ENCODE measurements at places on chromosomes 1 and 21.
A peak's percentile ranks its signal among the peaks of the same experiment; 100 is the strongest.

DNA sequence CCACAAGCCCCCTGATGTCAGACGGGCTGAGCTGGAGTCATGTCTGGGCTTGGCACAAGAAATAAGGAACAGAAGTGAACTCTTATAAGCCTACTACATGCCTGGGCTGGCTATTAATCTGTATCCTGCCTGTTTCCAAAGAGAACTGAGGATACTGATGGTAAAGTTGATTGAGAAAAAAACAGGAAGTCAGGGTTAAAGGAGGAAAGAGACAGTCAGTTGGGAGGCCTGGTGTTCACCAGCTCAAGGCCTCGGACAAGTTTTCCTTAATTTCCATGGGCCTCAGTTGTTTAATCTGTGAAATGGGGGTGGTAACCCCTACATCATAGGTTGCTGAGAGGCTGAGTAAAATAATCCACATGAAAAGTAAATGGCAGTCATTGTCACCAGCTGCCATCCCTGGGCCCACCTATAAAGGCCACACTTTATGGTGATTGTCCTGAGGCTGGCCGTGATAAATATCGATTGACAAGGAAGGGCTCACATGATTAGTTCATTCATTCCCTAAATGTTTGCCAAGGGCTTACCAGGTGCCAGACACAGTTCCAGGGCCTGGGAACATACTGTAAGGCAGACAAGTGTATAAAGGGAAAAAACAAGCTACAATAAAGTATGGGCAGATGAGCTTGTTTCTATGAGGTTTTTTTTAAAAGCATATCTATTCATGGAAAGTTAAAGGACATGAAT, 2.8 kb downstream of the ALDH4A1 start:
- DNase-seq = no peak

- no peak for DNase-seq
Measured at GRCh38 chr1:94395231-94395630, 23.0 kb upstream of the ABCD3 start.

- DNase-seq = no peak
Measured at GRCh38 chr1:41791667-41792484, 126.8 kb downstream of the HIVEP3 start.

DNA sequence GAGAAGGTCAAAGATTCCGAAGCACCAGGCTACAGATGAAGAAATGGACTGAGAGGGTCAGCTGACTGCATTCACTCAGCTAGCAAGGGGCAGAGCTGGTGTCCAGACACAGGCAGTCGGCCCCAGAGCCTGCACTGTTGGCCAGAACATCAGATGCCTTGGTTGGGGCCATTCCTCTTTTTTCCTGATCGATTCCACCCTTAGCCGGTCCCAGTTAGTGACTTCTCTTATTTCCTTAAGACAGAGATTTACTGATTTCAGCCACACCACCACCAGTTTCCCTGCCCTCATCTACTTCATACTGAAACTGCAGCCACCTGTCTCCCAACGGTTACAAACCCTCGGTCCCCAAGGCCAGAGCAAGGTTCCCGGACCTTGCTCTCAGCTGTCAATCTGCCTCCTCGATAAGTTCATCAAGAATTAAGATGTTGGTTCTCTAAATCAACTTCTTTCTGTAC, 11.5 kb downstream of the CD58 start:
- DNase-seq = no peak

DNA sequence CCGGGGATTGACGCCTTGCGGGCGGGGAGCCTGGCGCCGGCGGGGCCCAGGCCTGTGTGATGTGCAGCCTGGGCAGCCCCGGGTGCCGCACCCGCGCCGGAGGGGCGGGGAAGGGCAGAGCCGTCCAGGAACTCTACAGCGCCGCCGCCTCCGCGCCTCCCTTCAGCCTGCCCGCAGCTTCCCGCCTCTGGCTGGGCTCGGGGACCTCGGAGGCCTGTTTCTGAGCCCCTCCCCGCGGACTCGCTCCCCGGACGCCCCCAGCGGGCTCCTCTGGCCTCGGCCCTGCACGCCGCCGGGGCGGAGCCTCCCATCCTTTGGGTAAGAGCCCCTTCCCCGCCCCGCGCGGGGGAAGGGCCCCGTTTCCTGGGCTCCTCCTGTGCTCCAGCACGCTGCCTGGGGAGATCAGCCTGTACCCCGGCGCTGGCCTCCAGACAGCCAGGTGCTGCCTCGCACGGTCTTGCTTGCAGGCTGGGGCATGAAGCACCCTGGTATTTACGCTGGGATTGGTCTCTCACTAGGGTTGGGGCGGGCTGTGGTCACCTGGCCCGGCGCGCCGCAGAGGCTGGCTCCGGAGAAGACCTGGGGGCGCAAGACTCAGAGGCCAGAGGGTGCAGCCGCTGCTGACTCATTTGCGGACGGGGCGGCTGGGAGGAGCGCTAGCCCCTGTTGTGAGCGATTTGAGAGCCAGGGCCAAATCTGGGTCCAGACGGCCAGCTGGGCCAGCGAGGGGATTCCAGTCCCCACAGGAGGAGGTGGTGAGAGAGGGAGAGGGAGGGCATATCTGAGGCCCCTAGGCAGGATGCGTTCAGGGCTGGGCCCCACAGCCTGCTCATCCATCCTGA, 5.7 kb upstream of the ACOT11 start:
- DNase-seq = peak; percentile 7

DNA sequence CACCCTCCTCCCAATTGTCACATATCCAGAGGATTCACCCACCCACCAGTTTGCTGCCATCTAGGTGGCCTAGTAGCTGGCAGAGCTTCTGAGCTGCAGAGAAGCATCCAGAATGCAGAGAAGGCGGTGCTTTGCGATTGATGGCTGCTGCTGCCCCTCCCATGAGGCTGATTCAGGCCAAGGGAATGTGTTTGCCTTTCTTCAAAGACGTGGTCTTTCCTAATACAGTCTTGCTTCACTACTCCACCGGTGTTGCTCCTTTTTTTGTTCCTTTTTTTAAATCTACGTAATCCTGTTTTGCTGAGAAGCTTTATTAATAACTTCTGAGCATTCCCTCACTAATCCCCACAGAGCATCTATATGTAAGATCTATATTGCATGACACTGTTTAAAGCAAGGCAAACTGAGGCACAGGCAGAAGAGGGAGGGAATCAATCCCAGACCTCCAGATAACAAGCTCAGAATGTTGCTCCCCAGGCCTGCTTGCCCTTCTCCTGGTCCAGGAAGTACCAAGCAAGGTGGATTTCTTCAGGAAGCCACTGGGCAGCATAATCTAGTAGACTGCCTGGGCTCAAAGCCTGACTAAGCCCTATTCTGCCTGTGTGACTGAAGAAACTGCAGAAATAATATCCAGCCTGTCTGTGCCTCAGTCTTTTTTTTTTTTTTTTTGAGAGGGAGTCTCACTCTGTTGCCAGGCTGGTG, 275.5 kb upstream of the FMN2 start:
- DNase-seq = no peak

DNA sequence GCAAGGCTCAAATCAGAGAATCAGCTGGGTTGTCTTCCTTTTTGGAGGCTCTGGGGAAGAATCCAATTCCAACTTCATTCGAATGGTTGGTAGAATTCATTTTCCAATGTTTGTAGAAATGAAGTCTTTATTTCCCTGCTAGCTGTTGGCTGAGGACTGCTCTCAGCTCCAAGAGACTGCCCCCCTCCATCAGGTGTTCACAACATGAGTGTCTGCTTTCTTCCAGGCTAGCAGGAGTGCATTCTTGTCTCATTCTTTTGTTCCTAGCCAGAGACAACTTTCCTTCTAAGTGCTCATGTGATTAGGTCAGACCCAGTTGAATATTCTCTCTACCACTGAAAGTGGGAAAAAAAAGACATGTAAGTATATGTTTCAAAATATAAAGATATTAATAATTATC, 95.2 kb downstream of the HLX start:
- no peak for DNase-seq

- DNase-seq = no peak
Measured at GRCh38 chr1:177274687-177275211, 104.0 kb downstream of the BRINP2 start.

DNA sequence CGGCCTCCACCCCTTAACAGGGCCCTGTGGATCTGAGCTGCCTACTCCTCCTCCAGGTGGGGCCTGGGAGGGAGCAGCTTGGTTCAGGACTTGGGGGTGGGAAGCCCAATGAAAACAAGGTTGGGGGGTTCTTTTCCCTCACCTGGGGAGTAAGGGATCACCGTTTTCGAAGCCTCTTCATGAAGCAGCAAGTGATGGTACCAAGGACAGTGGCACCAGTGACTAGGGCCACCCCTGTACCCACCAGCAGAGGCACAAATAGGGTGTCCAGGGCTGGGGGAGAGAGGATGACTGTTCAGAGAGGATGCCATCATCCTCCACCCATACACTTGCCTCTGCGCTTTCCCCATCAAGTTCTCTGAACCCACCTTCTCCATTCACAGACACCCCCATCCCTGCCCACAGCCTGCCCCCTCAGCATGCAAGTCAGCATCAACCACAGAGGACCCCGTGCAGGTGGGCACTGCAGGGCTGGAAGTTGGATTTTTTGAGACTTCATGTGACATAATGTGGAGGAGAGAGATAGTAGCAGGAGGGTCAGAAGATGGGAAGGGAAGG, 6.7 kb downstream of the IGSF8 start:
- no peak for DNase-seq

GRCh38 chr1:84928979-84929378, 36.0 kb upstream of the LPAR3 start:
- DNase-seq = no peak

DNA sequence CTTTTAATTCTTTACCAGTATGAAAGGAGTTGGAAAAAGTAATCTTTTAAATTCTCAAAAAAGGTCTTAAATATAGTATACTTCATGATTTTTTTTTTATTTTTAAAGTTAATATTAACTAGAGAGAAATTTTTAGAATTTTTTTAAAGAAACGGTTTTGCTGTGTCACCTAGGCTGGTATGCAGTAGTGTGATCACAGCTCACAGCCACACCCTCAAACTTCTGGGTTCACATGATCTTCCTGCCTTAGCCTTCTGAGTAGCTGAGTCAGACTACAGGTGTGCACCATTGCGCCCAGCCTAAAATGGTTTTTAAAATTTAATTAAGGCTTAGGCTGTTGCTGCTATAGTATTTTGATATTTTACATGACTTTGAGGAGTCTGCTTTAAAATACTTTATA, 52.4 kb downstream of the TLCD4 start:
- no peak for DNase-seq

DNA sequence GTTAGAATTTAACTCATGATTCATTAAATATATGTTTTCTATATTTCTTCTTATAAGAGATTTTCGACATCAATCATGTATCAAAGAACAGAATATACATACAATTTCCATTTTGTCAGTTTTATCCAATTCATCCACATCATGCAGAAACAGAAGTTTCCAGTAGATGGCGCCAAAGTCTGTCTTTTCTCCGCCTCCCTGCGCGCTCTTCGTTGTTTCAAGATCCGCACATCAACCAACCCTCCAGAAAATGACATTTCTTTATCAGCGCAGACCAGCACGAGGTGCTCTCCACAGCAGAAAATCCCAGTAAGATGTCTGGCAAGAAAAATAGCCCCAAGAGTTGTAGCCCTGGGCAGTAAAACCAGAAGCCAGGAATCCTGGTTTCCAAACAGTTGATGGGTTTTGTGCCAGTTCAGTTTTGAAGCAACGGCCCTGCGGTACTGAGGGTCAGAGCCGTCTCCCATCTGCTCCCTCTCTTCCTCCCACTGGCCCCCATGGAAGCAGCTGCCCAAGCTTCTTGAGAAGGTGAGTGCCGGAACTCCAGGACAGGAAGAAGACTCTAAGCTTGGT, 38.6 kb upstream of the GPR137B start:
- peak; percentile 16 for DNase-seq

DNA sequence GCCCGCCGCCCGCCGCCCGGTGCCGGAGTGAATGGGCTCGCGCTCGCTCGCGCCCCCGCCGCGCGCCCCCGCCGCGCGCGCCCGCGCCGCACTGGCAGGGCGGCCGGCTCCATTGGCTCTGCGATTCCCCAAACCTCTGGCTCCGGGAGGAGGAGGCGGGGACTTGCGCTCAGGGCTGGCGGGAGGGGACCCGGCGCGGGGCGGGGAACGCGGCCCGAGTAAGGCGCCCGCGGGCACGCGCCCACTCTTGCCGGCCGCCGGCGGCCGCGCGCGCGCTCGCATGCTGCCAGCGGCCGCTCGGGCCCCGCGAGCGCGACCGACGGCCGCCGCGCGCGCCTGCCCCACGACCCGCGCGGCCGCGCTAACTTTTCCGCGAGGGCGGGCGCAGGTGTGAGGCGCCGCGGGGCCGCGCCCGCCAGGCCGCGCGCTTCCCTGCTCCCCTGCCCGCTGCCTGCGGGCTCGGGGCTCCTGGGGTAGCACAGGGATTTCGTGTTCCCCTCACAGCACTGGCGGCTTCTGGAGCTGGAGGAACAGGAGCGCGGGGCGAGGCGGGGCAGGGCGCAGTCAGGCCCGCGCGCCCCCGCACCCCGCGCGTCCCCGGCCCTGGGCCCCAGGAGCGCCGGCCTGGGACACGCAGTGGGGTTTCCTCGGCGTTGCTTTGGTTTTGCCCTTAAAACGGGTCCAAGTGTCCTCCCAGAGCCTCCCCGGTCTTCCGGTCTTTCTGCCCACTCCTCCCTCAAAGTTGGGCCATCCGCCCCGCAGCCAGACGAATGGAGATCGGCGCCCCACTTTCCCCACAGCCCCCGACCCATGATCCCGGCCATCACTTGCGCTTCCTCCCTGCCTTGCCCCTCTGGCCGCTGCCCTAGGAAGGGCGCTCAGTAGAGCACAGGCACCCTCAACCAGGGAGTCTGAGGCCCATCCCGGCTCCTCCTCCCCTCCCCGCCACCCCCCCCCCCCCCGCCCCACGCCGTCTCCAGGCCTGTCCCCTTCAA, 101.5 kb downstream of the CASZ1 start:
- peak; percentile 76 for DNase-seq

DNA sequence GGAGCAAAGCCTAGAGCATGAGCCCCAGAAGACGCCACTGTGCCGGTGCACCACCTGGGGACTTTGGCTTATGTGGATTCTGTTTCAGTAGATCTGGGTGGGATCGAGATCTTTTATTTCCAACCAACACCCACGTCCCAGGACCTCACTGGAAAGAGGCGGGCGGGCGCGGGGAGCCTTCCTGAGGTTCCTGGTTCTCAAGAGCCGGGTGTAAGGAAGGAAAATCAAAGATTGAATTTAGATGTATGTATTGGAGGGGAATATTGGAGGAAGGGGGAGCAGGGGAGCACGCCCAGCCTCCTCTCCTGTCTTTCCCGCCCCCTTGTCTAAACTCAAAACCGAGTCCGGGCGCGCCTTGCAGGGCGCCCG, 6.2 kb upstream of the OLIG2 start:
- no peak for DNase-seq

GRCh38 chr1:227666286-227666685, 68.8 kb downstream of the JMJD4 start:
- no peak for DNase-seq

- no peak for DNase-seq
Measured at GRCh38 chr21:29418813-29419212, 120.1 kb downstream of the BACH1 start.

Data from effector memory CD4-positive, alpha-beta T cell (primary cell).